Activated naive CD4-positive, alpha-beta T cell treated with Interleukin-2 at 50 U/mL for 16 hours (primary cell): ENCODE measurements at places on chromosomes 12 and 14.

DNA sequence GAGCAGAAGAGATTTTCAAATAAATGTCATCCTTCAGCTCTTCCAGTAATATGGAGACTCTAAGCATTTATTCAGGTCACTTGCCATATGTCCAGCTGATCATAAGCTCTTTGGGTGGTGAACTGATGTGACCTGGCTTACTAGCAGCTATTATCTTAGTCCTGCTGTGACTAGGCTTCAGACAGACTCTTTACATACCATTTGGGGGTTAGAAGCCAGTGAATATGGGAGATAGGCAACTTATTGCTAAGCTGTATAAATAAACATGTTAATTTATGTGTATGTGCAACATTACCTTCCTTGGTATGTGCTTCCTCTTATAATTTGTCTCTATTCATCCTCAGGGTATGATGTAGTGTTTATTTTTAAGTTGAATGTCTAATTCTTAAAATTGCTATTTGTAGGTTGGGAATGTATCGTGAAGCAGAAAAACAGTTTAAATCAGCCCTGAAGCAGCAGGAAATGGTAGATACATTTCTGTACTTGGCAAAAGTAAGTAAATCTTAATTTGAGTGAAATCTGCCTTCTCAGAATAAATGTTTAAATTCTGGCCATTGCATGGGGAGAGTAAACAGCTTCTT is 32.4 kb downstream of the TTC8 start:
- no peak for DNase-seq

DNA sequence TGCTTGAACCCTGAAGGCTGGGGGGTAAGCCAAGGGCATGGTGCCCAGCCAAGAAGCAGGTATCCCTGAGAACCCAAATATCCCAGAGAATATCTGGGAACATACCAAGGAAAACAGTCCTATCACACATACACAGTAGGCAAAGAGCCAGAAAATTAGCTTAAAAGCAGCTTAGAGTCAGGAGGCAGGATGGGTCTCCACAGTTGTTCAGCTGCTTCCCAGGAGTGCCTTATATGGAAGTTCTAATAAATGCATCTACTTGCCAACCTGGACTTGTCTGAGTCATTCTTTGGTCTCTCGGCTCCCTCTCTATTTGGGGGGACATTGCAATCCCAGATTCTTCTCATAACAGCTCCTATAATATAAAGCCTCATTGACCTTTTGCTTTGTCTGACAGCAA is 9.0 kb upstream of the GPR135 start:
- DNase-seq = no peak

DNA sequence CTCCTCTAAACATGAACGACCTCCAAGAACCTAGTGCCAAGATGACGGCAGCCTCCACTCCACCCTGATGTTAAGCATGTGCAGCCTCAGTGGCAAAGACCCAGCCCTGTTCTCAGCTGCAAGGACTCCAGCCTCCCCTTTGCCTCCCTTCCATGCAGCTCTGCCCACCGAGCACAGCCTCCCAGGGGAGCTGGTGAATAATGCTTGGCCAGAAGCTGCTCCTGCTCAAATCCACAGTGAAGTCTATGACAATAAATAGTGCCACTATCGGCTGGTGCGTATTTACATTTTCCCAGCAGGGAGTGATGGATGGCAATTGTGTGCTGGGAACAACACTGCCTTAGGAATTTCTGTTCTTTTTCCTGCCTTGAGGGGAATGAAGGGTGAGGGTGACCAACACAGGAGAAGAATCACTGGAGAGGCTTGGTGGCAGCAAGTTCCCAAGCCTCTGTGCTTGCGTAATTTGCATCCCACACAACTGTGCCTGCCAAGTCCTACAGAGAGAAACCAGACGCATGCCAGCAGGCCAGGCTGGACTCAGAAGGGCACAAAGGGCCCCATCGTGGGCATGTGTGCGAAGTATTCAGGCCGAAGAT is 29.9 kb upstream of the TC2N start:
- no peak for DNase-seq

GRCh38 chr14:94395888-94396574 is 7.6 kb upstream of the SERPINA1 start:
- DNase-seq = no peak
